ENCODE measurements at places on chromosomes 16 and 17.

DNA sequence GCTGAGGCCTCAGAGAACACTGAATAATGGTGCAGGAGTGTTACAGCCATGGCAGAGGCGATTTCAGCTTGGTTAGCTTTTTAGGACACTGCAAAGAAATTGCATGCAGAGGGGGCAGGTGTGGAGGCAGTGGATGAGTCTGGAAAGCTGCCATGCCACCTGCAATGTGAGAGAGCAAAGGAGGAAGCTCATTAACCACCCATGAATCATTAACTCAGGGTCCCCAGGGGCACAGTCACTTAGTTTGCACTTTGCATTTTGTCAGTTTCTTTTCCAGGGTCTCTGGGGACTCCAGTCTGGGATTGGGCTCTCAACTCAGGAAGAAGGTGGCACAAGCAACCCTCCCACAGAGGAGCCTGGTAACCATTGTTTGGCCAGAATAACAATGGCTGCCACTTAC is 132.9 kb downstream of the USP31 start:
- no peak for DNase-seq

GRCh38 chr16:24737391-24737871 is 8.0 kb downstream of the TNRC6A start:
- DNase-seq: no peak

GRCh38 chr17:66268247-66268927 is 34.0 kb upstream of the PRKCA start:
- no peak for DNase-seq

- peak; percentile 83 for DNase-seq
Observed at GRCh38 chr16:29710227-29711219, 31.5 kb downstream of the QPRT start.

- no peak for DNase-seq
Observed at GRCh38 chr17:35808240-35808961, 883 bp upstream of the TAF15 start.

DNA sequence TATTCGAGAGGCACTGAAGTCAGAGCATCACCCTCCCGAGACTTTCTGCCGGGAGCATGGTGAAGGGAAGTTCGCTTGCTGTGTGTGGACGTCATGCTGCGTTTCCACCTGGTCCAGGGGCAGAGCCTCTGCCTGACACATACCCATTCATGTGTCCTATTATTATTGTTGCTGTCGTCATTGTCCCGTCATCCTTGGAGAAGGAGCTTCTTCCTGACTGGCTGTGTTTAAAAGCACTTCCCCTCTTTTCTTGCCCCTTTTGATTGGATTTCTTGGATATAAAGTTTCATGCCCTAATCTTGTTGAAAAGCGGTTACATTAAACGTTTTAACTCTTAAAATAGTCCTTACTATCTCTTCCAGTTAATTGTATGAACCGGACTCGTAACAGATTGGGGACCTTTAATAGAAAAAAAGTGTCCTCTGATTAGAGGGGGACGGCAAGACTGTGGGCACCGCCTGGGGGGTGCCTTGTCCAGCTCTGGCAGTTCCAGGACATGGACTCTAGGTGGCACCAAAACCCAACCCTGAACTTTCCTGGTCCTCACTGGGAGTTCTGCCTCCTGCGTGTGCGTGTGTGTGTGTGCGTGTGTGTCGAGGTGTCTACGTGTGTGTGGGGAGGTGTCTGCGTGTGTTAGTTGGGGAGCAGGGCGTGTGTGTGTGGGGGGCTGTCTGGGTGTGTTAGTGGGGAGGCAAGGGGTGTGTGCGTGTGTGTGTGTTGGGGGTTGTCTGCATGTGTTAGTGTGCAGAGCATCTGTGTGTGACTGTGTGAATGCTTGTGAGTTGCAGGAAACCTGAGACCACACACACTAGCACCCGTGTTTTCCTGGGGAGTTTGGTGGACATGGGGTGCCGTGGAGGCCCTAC is 133.3 kb upstream of the CIBAR2 start:
- peak; percentile 85 for DNase-seq

DNA sequence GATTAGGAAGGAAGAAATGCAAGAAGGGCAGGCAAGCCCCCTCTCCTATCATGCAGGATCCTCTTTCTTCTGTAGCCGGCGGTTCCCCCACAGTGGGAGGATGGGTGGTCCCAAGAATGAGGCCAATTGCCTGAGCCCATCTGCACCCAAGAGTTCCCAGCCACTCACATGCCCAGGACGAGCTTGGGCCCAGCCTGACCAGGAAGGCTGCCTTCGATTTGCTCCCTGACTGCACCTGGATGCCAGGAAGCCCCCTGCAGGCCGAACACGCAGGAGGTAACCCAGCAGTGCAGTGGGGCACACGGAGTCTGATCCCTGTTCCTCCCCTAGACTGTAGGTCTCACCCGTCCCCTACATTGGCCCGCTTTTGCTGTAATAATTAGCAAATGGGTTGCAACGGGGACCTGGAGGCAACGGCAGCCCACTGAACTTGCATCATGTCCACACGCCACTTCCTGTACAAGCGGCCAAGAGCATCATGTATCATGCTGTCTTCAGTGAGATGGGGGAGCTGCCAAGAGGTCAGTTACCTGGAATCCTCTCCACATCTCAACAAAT is 67.5 kb downstream of the AMFR start:
- DNase-seq: no peak

DNA sequence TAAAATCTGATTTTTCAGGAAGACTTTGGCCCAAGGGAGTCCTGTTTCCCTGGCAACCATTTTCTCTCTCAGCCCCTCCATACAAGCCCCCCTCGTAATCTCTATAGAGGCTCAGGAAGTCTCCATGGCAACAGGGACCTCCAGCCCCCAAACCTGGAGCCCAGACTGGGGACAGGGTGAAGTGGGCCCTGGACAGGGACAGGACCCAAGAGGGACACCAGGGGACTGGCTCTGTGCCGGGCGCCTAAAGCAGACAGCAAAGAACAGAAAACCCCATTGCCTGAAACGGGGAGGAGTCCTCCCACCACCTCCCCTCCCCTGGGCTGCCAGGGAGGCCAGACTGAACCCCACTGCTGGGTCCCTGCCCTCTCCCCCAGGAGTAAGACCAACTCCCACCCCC is 40.6 kb downstream of the CPNE2 start:
- no peak for DNase-seq

DNA sequence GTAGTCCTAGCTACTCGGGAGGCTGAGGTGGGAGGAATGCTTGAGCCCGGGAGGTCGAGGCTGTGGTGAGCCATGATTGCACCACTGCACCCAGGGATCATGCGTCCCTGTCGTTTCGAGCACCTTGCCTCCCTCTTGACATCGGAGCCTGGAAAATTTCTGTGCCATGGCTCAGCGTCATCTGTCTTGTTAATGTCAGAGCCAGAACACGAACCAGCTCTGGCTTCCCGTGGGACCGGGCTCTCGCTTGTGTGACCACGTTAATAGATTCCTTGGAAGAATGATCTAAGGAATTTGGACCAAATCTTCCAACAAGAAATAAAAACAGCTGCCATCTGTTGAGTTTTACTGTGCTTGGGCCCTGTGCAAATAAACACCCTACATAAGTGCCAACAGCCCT is 117.7 kb downstream of the ABCC1 start:
- no peak for DNase-seq

- DNase-seq: no peak
Observed at GRCh38 chr16:83661656-83662055, 146.1 kb upstream of the HSBP1 start.

DNA sequence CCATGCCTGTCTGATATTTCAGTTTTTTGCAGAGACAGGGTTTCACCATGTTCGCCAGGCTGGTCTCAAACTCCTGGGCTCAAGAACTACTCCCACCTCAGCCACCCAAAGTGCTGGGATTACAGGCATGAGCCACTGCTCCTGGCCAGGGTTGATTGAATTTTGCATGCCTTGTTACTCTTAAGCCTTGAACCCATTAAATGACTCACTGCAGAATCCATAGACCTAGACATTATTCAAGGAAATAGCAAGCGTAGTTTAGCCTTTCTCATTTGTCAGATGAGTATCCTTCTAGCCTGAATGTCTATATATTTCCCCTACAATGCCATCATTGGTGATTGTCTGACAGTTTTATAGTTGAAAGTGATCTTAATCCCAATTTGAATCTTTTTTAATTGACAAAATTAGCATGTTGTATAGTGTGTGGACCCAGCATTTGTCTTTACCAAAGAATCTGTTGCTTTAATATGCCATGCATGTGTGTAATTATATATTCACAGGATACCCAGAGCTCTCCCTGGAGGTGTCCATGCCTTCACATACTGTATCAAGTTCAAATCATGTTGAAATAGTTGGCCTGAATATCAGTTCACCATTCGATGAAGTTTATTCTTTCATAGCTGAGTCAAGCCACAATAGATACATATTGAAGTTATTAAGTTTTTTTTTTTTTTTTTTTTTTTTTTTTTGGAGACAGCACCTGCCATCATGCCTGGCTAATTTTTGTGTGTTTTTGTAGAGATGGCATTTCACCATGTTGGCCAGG is 321.0 kb downstream of the CPPED1 start:
- no peak for DNase-seq

GRCh38 chr16:82585675-82586074 is 41.1 kb upstream of the CDH13 start:
- DNase-seq: no peak

- DNase-seq: no peak
Observed at GRCh38 chr17:67629971-67630320, 87.8 kb upstream of the NOL11 start.

- DNase-seq: peak; percentile 54
Observed at GRCh38 chr16:8867216-8867931, 1.4 kb downstream of the CARHSP1 start.

GRCh38 chr16:56986361-56986760 is 3.0 kb upstream of the NLRC5 start:
- DNase-seq: no peak

DNA sequence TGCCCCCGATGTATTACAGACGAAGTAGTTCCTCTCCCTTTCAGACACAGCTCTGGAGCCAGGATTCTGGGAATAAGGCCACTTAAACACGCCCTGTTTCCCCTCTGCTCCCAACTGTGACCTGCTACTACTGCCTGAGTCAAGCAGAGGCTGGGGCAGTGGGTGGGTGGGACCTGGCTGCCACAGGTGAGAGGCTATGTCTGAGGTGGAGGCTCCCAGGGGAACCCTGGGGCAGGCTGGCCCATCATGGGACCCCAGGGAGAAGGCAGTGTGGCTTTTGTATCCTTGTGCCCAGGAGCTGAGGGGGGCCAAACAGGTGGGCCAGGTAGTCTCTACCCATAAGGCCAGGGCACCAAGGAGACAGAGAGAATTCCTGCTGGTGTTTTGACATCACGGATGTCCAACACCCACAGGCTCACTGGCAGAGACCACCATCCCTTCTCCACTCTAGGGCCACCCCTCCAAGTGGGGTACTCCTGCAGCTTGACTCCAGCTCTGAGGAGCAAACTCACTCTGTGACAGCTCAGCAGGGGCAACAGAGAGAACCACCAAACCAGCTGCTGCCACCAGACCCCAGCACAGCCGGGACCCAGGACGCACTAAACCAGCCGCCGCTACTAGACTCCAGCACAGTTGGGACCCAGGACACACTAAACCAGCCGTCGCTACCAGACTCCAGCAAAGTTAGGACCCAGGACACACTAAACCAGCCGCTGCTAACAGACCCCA is 105.3 kb upstream of the SMURF2 start:
- no peak for DNase-seq

DNA sequence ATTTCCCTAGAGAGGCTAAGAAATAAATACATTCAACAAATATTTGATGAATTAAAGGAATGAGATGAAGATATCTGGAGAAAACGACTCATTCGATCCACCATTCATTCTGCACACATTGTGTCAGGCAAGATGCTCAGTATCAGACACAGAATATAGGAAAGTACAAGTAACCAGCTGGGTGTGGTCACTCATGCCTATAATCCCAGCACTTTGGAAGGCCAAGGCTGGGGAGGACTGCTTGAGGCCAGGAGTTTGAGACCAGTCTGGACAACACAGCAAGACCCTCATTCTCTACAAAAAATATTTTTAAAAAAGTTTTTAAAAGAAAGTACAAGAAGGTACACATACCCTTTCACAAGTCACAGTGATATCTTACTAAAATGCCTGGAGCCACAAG is 42.3 kb downstream of the CRLF3 start:
- no peak for DNase-seq

- DNase-seq: no peak
Observed at GRCh38 chr17:21505819-21506815, 130.0 kb downstream of the KCNJ12 start.

DNA sequence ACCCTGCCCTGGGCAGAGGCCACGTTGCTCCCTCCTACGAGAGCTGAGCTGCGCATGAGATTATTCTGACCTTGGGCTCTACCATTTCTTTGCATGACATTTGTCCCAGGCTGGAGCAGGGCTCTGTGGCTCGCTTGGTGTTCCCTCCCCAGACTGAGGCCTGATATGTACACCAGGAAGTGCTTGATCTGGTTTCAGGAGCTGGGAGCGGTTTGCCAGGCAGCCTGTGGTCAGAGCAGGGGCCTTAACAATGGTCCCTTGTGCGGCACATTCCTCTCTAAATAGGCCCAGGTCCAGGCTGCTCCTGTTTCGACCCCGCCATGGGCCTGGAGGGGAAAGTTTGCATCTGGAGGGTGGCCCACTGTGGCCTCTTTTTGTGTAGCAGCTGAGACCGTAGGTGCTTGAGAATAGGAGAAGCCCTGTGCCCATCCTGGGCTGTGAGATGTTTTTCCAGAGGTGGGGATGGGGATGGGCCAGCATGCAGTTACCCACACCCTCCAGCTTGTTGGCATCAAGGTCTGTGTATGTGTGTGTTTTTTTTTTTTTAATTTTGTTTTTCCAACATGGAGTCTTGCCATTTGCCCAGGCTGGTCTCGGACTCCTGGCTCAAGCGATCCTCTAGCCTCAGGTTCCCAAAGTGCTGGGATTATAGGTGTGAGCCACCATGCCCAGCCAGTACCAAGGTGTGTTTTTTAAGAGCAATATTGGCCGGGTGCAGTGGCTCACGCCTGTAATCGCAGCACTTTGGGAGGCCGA is 253.9 kb downstream of the SEC14L1 start:
- peak; percentile 56 for DNase-seq

DNA sequence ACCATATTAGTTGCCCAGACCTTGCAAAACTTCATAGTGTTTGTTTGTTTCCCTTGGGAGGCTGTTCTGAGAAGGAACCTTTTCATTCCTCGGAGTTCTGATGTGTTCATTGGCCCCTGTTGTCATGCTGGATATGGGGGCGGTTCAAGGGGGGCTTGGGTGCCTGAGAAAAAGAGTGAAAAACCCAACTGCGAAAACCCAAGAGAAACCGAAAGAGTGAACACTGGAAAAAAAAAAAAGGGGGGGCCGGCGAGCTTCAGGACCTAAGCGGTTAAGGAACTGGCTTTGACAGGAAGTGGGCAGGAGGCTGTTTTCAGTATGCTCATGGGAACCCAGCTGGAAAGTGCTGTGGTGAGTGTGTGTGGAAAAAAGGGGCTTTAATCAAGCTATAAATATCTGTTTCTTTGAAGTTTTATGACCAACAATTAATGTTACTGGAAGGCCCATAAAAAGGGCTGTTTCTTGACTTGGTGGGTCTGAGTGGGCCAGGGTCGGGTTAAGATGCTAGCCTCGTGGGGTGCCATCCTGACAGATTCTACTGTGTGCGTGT is 510.7 kb downstream of the MAF start:
- DNase-seq: no peak

All from hepatocyte (in vitro differentiated cells).